Suppressor macrophage treated with lipopolysaccharide for 4 hours (primary cell): ENCODE measurements at places on chromosomes 2 and 18.
A peak's percentile ranks its signal among the peaks of the same experiment; 100 is the strongest.

DNA sequence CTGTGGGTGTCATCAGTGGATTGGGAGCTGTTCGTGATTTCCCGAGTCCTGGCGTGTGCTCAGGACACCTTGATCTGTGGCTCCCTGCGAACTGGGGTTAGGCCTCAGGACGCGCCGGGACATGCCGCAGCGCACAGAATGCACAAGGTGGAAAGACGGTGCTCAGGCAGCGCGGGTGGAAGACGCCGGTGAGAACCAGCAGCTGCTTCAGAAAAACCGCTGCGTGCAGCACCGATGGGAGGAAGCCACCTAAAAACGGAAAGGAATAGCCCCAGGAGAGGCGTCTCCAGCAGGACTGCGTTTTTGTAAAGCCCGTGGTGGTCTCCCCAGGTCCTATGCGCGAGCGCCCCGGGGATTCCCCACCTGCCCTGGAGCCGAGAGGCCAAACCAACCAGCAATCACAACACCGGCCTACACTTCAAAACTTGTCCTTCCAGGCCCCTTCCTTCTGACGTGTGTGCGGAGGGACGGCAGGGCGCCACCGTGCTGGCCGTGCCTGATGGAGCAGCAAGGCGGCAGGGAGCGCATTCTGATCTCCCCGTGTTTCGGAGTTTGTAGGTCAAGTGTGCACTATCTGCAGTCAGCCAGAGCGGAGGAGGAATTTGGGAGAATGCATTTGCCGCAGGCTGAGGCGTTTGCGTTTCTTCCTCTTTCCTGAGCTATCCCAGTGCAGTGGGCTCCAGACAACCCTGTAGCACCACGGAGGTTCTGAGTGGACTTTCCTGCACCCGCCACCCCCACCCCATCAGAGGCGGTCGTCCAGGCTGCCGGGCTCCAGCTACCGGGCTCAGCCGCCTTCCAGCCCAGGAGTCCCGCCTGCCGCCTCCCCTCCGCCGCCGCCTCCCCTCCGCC is 32.2 kb downstream of the RTP5 start:
- DNase-seq = no peak

GRCh38 chr2:138170485-138170884 is 206.2 kb downstream of the HNMT start:
- DNase-seq = no peak

- no peak for DNase-seq
Measured at GRCh38 chr18:26780520-26781325, 84.8 kb downstream of the AQP4 start.

- no peak for DNase-seq
Measured at GRCh38 chr18:43542016-43542415, 264.7 kb upstream of the SYT4 start.

- DNase-seq = no peak
Measured at GRCh38 chr18:42756214-42756613, 359.3 kb downstream of the RIT2 start.

DNA sequence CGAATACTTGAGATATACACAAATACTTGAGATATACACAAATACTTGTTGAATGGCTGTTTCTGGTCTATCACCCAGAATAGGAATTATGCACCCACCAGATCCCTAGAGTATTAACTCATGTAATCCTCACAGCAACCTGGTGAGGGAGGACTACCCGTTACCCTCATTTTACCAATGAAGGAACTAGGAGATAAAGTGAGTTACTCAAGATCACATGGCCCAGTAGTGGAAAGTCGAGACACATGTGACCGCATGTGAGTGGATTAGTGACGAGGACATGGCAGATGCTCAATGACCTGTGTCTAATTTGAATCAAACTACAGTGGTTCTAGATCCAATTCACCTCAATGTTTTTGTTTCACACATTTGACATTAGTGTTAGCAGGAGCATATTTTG is 2.4 kb downstream of the MOGAT1 start:
- DNase-seq = no peak

- DNase-seq = no peak
Measured at GRCh38 chr18:55316486-55317184, 271.4 kb downstream of the TCF4 start.

DNA sequence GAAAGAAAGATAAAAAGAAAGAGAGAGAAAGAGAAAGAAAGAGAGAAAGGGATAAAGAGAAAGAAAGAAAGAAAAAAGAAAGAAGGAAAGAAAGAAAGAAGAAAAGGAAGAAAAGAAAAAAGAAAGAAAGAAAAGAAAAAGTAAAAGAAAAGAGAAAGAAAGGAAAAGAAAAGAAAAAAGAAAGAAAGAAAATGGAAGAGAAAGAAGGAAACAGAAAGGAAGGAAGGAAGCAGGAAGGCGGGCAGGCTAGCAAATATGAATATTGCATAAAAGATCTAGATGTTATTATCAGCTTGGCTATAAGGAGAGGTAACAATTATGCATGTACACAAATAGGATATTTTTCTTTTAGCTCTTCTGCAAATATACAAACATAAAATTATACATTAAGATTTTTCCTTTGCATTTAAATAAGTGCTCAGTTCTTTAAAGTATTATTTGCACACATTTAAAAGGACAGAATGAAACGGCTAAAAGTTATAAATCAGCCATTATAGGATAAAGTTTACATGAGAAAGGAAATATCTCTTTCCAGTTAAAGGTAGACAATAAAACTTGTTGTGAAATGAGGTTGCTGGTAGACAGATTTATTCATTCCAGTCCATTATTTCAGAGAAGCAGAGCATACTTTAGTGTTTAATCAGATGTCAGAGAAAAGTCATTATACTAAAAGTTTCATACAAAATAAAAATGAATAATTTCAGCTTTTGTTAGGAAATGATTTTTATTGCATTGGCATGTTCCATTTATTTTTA is 511.4 kb downstream of the KCNJ3 start:
- DNase-seq = no peak

DNA sequence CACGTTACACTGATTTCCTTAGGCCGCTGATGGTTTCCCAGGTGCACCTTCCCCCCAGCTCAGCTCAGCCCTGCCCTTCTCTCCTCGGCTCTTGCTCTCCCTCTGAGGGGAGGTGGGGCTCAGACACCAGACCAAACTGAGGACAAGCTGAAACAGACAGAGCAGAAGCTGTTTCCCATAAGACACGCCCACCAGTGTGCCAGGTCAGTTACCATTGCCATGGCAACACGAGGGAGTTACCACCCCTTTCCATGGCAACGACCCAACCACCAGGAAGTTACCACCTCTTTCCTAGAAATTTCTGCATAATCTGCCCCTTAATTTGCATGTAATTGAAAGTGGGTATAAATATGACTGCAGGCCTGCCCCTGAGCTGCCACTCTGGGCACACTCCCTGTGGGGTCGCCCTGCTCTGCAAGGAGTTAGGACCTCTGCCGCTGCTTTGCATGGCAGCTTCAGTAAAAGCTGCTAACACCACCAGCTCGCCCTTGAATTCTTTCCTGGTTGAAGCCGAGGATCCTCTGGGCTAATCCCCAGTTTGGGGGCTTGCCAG is 120.9 kb upstream of the SMIM21 start:
- DNase-seq = no peak

GRCh38 chr2:139217641-139218040 is 437.5 kb upstream of the NXPH2 start:
- DNase-seq = no peak

DNA sequence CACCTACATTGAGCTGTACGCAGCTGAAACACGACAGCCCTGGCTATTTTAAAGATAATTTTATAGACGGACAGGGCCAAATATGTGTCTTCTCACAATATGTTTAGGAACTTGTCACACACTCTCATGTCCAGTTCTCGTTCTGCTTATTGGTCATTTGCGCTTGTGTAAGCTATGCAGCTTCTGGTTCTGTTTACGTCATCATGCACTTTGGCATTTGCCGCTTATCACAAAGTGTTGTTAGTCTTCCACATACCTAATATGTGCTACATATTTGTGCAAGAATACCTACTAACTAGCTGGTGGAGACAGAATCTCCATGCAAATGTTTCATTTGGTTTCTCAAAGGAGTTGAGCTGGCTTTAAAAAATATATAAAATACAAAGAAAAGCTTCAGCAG is 7.5 kb upstream of the ZNF516 start:
- DNase-seq = peak; percentile 83

DNA sequence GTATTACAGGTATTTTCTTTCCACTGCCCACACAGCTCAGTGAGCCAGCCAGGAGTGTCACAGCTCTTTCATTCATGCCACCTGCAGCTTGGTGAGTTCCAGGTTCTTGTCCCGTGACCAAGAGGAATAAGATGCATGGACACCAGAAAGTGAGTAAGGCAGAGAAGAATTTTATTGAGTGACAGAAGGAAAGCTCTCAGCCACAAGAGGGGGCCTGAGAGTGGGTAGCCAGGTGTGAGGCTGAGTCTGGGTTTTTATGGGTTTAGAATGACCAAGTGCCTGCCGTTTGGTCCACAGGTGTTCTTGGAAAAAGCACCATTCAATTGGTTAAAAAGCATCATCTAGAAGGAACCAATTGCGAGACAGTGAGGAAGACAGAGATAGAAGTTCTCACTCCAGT is 1097.1 kb upstream of the SLC39A10 start:
- DNase-seq = no peak

- DNase-seq = no peak
Measured at GRCh38 chr2:104871649-104871971, 17.7 kb downstream of the POU3F3 start.

DNA sequence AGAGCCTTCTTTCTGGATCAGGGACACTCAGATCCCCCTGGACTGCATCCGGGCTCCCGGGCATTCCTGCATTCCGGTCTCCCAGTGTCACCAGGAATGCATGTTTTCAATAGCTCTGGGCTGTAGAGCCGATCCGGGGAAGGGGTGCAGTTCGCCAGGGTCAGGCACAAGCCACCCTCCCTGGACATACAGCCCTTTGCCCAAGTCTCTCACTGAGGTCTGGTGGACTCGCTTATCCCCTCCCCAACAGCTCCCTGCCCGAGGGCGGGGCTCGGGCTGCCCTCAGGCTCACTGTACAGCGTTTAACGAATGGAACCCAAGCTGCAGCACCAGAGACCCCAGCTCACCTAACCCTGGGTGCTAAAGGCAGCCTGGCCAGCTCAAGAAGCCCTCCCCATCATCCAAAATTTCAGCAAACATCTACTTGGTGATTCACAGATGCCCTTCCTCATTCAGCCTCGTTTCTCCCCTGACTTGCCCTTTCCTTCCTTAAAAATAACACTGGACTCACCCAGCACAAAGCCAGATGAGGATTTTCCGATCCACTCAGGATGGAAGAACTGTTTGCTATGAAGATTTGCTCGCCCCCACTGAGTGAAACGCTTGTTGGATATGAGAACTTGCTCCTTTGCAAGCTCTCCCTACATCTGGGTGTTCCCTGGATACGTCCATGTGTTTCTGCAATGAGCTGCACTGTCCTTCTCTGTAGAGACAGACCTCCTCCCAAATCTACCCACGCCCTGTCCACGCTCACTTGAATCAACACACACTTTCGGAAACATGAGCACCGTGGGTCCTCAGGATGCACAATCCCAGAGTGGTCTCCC is 58.1 kb downstream of the PXDN start:
- DNase-seq = no peak

- peak; percentile 9 for DNase-seq
Measured at GRCh38 chr2:222609381-222609780, 46.5 kb downstream of the FARSB start.

DNA sequence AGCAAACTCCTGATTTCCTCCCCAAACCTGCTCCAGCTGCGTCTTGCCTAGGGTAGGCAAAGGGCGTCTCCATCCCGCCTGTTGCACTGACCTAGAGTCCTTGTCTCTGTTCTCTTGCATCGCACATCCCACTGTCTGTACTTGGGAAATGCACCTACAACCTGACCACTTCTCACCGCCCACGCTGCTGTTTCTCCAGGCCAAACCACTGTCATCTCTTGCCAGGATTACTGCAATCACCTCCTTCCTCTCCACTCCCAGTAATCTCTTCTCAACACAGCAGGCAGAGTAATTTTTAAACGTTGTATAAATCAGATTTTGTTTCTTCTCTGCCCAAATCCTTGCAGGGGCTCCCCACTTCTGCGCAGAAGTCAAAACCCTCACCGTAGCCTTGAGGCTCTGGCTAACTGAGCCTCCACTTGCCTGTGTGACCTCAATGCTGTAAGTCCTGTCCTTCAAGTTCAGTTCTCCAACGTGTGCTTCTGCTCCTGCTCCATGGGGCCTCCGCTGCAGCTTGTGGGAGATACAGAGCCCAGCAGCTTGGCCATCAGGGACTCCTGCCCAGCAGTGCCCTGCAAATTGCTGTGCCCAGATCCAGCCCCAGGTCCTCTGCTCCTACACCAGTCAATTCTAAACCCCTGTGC is 27.7 kb upstream of the SEMA4C start:
- no peak for DNase-seq

GRCh38 chr18:5817816-5818215 is 77.5 kb downstream of the TMEM200C start:
- DNase-seq = peak; percentile 62

- no peak for DNase-seq
Measured at GRCh38 chr2:208112969-208113368, 11.4 kb downstream of the CRYGD start.

DNA sequence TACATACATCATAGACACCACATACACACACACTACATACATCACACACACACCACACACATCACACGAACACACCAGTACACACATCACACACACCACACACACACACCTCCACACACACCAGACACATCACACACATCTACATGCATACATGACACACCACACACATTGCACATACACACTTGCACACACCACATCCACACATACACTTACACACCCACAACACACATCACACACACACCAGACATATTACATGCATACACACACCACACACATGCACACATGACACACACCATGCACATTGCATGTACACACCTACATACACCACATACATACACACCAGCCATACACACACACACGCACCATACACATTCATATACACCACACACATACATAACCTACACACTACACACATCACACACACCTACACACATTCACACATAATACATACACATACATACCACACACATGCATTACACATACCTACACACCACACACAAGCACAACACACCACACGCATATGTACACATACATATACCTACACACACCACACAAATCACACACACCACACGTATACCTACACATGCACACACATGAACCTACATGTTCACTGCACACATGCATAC is 156.5 kb downstream of the NDUFA10 start:
- no peak for DNase-seq

DNA sequence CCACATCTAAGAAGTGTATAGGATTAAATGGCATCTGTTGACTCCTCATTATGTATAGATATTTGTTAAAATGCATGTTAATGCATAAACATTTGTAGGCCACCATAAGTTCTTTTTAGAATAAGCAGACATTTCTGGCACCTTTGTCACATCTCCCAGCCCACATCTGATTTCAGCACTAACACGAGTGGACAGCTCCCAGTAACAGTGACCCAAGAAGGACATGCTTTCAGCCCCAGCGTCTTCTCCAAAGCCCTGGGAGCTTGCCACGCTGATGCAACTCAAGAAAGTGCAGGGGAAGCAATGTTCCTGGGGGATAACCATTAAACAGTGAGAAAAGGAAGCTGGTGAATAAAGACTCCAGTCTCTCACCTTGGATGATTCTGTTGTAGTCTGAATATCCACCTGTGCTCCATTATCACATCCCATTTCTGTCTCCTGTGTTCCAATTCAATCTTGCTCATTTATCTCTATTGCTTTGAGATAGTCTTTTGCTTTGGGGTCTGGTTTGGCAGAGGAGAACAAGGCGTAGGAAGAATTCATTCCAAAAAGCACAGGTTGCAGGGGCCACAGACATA is 182.6 kb upstream of the THSD7B start:
- peak; percentile 5 for DNase-seq
